Suprapubic skin (tissue), 4 donors: ENCODE measurements at places on chromosomes 12 and 14. TPM values are rescaled to one million over a fixed set of nuclear protein-coding genes. Genes with fewer than 3 reads are reported as not detected.

DNA sequence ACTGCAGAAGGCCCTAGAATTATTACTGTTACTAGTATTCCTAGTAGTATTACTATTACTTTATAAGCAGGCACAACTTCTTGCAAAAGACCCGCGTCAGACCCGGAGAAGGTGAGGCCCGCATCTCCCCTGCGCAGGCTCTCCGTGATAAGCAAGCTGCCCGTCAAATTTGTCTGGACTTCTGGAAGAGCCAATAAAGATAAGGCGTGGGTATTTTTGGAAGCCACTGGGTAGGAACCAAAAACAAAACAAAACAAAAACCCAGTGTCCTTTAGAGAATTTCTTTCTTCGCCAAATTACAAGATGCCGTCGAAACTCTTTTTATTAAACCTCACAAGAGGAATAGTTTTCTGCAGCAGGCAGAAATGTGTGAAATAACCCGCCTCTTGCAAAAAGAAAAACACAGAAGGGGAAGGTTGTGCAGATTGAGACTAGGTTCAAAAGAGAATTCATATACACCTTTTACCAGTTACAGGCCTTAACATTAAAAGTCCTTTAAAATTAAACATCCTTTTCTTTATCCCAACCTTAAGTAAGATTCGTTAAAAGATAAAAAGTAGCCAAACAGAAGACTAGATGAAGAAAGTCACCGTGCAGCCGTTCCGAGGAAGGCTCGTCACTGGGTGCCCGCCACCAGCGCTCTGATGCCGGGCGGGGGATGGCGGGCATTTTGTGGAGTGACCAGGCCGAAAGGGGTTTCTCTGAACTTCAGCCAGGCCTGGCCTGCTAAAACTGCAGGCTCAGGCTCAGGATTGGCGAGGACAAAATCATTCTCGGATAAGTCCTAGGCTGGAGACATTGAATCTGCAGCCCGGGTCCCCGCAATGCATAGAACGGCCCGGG lies 1.6 kb downstream of the TBX5 start:
- peak overlapping the region; percentile 52 for H3K4me3 ChIP-seq
- H3K27ac ChIP-seq = peak overlapping the region; percentile 36
- no peaks in the 10 kb centered on the region for H3K36me3 ChIP-seq
- no peak for DNase-seq

DNA sequence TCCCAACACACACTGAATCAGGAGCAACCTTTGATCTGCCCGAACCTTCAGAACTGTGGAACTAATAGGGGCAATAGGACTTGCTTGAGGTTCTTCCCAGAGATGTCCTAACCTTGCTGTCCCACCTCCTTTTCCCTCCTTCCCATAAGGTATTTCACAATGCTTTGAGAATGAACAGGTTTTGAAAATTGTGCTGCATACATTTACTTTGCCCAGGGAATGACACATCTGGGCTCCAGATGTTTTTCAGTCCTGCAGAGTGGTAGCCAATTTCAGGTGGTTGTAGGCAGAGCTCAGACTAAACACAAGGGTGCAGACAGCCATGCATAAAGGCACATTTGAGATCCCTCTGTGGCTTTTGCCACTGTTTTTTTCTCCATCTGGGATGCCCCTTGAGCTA lies 206.7 kb upstream of the PWP1 start:
- no peak overlapping the region for H3K4me3 ChIP-seq
- H3K4me1 ChIP-seq = peaks cover 6% of the 10 kb centered on the region
- H3K27ac ChIP-seq = no peak overlapping the region
- H3K36me3 ChIP-seq = no peaks in the 10 kb centered on the region
- no peaks in the 10 kb centered on the region for H3K27me3 ChIP-seq

GRCh38 chr14:101186992-101187815 lies 283.7 kb upstream of the RTL1 start:
- H3K36me3 ChIP-seq = no peaks in the 10 kb centered on the region
- no peak overlapping the region for H3K27ac ChIP-seq
- no peaks in the 10 kb centered on the region for H3K4me1 ChIP-seq

DNA sequence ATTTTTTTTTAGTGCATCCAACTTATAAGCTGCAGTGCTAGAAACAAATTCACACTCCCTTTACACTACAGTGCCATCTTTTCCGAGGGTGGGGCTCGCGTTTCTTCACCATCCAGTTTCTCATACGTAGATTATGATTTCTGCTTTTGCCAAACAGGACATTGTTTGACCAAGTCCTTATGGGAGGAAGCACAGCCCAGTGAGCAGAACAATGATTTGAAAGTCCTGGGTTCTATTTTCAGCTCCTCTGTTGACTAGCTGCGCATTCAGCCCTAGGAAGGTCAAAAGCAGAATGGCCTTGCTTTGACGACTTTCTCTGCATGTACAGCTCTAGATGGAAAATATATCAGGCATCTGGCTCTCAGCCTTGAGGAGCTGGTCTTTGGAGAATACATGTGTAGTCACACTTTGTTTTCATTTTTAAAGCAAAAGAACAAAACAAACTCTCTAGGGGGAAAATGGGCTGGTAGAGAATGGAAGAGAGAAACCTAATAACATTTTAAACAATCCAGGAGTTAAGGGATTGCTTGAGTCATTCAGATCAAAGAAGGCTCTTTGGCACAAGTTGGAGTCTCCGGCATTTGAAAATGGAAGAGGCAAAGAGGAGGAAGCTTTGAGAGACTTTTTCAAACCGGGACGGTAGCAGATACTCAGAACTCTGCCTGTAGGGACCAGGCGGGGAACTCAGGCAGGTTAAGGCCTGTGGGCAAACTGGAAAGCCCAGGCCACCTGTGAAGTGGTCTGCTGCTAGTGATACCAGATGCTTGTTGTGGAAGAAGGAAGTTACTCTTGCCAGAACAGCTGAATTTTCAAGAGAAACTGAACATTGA lies 257.3 kb upstream of the PLEKHG7 start:
- H3K4me1 ChIP-seq = peaks cover 30% of the 10 kb centered on the region
- H3K36me3 ChIP-seq = no peaks in the 10 kb centered on the region
- no peak for DNase-seq
- no peak overlapping the region for H3K4me3 ChIP-seq
- no peaks in the 10 kb centered on the region for H3K27me3 ChIP-seq

DNA sequence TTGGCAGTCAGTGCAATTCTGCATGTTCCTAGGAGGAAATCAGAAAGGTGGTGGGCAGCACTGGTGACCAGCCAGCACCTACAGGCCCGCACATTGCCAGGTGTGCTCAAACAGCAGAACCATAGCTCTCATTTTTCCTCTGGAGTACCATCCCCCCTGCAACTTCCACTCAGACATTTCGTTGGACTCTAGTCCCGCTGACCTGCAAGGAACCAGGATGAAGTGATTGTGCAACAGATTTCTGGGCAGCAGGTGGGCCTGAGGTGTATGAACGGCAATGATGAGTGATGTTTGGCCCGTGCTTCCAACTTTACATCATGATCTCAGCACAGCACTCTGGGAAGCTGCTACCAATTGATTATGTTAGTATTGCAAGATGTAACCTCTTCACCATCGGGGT lies 129.9 kb downstream of the NTF3 start:
- H3K27me3 ChIP-seq = no peaks in the 10 kb centered on the region
- DNase-seq = no peak
- no peak overlapping the region for H3K27ac ChIP-seq
- no peak overlapping the region for H3K4me3 ChIP-seq

DNA sequence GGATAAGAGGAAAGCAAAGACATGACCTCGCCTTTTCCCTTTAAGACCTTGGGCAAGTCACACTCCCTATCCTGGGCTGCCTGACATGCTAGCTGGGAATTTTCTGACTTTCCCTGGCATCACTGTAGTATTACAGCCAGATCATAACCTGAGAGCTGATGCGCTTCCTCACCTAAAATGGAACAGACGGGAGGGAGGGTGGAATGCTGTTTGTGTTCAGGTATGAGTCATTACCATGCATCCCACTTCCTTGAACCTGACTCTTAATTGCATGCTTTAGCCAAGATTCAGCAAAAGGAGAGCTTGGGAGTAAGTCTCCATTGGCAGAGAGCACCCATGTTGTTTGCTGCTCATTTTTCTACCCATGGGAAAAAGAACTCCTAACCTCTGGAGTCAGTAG lies 156.5 kb downstream of the KCNK10 start:
- no peak for DNase-seq
- H3K4me3 ChIP-seq = no peak overlapping the region
- no peak overlapping the region for H3K27ac ChIP-seq
- H3K27me3 ChIP-seq = peaks cover 3% of the 10 kb centered on the region
- no peaks in the 10 kb centered on the region for H3K4me1 ChIP-seq

DNA sequence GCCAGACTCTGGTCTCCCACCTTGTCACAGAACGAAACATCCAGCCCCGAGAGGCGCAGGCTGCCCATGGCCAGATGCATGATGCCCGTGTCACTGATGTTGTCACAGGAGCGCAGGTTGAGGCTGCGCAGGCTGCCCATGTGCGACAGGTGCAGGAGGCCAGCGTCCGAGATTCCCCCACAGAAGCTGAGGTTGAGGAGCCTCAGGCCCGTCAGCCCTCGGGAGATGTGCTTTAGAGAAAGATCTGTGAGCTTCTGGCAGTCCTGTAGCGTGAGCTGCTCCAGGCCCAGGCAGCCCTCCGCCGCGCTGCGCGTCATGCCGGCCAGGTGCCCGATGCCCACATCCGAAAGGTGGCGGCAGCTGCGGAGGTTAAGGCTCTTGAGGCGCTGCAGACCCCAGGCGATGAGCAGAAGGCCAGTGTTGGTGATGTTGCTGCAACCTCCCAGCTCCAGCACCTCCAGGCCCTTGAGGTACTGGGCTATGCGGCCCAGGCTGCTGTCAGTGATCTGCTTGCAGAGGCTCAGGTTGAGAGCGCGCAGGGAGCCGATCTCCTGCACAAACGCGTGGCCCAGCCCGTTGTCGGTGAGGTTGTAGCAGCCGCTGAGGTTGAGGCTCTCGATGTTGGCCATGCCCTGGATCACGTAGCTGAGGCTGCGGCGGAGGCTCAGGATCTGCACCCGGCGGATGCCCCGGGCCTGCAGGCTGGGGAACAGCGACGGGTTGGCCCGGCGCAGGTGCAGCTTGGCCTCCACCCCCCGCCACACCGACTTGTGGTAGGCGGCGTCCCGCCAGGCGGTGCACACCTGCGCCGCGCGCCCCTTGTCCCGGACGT lies 991 bp downstream of the FBXL14 start:
- no peaks in the 10 kb centered on the region for H3K27me3 ChIP-seq
- peaks cover 62% of the 10 kb centered on the region for H3K4me1 ChIP-seq
- peak; percentile 74 for DNase-seq
- H3K4me3 ChIP-seq = peak overlapping the region; percentile 90
- H3K36me3 ChIP-seq = no peaks in the 10 kb centered on the region

CRIP1 gene
- 84.0 TPM for total RNA-seq

MYF6 gene
- not detected for total RNA-seq

GRCh38 chr14:50768680-50769079 lies 62.3 kb downstream of the NIN start:
- H3K4me1 ChIP-seq = peaks cover 12% of the 10 kb centered on the region
- no peak overlapping the region for H3K4me3 ChIP-seq
- peaks cover 62% of the 10 kb centered on the region for H3K36me3 ChIP-seq
- H3K27me3 ChIP-seq = no peaks in the 10 kb centered on the region
- H3K27ac ChIP-seq = no peak overlapping the region

GRCh38 chr14:53278602-53279506 lies 125.7 kb upstream of the DDHD1 start:
- no peaks in the 10 kb centered on the region for H3K36me3 ChIP-seq
- H3K27ac ChIP-seq = no peak overlapping the region
- no peak for DNase-seq
- H3K4me1 ChIP-seq = no peaks in the 10 kb centered on the region

- H3K4me1 ChIP-seq = no peaks in the 10 kb centered on the region
- H3K36me3 ChIP-seq = no peaks in the 10 kb centered on the region
- no peak overlapping the region for H3K27ac ChIP-seq
Observed at GRCh38 chr12:16228067-16228466, 49.4 kb downstream of the SLC15A5 start.

GSG1 gene
- not detected for total RNA-seq

RAPGEF3 gene
- total RNA-seq = 28.6 TPM

HELB gene
- total RNA-seq = 1.5 TPM

CLEC9A gene
- total RNA-seq = not detected

DNA sequence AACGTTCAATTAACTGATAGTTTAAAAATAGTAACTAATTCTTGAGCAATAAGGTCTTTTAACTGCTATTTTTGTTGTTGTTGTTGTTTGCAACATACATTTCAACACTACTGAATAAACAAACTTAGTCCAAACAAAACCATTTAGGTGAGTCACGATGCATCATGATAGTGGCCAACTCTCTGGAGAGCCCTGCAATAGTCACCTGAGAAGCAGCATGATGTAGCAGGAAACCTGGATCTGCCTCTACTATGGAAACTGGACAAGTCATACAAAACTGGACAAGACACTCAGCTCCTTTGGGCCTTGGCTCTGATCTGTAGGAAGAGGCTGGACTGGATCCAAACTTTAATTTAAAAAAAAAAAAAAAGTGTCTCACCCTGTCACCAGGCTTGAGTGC lies 117.3 kb downstream of the MED13L start:
- no peak for DNase-seq
- no peaks in the 10 kb centered on the region for H3K27me3 ChIP-seq
- no peak overlapping the region for H3K4me3 ChIP-seq
- no peaks in the 10 kb centered on the region for H3K36me3 ChIP-seq

DNA sequence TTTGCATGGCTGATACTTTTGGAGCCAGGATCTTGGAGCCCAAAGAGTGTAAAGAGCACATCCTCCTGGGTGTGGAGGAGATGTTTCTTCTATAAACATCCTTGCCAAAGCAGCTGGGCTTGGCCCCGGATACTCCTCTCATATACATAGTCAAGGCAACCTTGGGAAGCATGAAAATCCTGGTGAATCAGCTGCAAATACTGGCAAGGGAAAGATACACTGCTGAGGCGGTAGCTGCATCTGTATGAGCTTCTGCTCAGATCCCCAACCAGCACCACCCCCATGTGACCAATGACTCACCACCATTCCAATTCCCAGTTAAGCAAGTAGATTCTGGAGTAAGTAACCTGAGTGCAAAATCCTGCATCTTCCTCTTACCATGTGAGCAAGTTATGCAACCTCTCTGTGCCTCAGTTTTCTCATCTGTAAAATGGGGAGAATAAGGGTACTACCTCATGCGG lies 567.4 kb downstream of the MED13L start:
- H3K27me3 ChIP-seq = no peaks in the 10 kb centered on the region
- peaks cover 13% of the 10 kb centered on the region for H3K4me1 ChIP-seq
- no peak overlapping the region for H3K4me3 ChIP-seq
- H3K36me3 ChIP-seq = no peaks in the 10 kb centered on the region
- H3K27ac ChIP-seq = no peak overlapping the region
- no peak for DNase-seq
